ENCODE measurements at places on chromosomes 4 and X. TPM values are rescaled to one million over a fixed set of nuclear protein-coding genes. Genes with fewer than 3 reads are reported as not detected.

DNA sequence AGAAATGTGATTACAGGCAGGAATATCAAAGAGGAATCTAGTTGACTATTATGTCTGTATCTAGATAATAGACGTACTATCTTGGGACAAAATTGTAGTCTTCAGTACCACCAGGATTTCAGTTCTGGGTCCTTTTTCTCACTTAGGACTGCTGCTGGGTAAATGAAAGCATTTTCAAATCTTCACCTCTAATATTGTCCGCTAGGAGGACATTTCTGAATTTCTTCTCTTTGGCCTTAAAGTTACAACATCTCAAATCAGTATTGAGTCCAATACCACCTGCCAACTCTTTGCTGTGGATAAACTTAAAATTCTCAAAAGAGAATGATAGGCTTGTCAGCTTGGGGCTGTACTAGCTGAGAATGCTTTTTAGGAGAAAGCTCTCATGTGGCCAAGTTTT, 6.0 kb downstream of the FGF16 start:
- DNase-seq: no peak

Gene IL1RAPL1
- total RNA-seq: not detected

DNA sequence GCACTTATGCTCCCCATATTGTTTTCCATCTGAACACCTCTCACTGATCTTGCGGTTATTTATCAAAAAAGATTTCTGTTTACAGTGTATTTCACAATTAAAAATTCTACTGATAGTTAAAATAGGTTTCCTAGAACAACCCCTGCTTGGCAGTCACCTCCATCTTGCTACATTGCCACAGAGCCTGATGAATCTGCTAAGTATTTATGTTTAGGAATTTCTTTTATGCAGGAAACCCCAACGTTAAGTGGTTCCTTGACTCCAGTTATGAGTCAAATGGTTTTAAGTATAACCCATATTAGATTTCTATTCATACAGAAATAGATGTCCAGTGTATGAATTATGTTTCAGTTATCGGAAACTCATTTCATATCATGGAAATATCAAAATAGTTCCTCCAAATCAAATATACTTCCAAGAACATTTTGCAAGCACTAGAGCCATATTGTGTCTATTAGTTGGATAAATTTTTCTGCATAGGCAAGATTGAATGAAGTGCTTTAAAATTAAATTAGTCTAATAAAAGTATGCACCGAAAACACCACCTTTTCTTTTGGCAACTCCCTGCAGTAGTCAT, 20.6 kb downstream of the GALNT7 start:
- no peak for DNase-seq

DNA sequence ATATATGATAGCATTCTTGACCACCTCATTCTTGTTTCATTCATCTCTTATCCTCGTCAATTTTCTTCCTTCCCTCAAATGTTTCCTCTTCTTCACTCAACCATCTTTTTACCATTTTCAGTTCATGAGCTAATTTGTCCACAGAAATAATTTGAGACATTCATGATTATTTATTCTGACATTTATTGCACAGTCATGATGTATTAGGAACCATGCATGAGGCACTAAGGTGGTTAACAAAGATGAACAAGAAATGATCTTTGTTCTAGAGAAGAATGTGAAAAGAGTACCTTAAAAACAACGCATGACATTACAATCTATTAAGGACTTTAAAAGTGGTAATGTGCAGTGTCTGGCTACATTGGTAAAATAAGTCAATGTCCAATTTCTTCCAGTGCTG, 27.9 kb downstream of the TEC start:
- no peak for DNase-seq

DNA sequence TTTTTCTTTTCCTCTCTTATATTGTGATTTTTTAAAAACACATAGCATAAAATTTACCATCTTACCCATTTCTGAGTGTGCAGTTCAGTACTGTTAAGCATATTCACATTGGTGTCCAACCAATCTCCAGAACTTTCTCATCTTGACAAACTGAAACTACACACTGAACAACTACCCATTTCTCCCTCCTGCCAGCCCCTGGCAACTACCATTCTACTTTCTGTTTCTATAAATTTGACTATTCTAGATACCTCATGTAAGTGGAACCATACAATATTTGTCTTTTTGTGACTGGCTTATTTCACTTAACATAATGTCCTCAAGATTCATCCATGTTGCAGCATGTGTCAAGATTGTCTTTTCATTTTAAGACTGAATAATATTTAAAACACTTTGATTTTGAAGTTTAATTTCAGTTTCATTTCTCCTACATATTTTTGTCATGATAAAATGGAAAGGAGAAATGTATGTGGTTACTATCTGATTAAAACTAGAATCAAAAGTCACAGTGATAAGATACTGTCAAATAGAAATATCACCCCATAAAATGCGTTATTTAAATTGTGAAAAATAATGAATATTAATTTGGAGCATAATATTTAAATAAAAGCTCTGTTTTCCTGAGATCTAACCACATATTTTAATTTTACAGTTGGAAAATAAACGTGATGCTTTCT, 122.8 kb downstream of the DIPK2B start:
- no peak for DNase-seq

- no peak for DNase-seq
Measured at GRCh38 chrX:49237060-49237459, 1.8 kb downstream of the CCDC22 start.

DNA sequence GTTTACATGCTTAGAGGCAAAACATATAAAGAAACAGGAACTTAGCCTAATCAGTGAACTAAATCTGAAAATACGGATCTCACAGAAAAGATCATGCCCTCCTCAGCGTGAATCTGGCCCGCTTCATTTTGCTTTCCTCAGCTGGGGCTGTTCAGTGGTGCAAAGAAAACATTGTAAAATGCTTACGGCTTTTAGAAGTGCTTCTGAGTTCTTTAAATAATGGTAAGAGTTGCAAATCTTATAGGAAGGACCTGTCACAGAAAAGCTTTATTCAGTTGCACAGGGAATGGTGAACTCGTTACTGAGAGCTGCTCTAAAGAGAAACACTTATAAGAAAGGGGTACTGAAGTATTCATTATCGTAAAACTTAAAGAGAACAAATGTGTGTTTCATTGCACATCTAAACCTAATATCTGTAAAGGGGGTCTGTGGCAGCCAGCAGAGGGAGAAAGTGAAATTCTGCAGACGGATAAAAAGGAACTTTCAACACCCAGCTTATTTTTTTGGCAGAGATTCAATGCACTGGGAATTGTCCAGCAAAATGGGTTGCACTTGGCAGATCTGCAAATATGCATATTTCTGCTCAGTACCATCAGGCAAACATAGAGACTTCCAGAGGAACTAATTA, 139.2 kb upstream of the ANK2 start:
- DNase-seq: no peak

Gene RP2
- total RNA-seq: 10.7 TPM

Gene MFAP3L
- 3.2 TPM for total RNA-seq

GRCh38 chrX:71228063-71228642, 5.1 kb downstream of the GJB1 start:
- DNase-seq: no peak

Gene FBXO8
- total RNA-seq: 21.8 TPM

DNA sequence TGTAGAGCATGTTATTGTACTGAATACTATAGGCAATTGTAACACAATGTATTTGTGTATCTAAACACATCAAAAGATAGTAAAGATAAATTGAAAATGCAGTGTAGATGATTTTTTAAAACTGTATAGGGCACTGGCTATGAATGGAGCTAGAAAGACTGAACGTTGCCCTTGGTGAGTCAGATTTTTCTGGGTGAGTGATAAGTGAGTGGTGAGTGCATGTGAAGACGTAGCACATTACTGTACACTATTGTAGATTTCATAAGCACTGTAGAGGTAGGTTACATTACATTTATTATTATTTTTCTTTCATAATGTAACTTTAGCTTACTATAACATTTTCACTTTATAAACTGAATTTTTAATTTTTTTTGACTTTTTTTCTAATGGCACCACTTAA, 1491.6 kb downstream of the TECRL start:
- DNase-seq: no peak

Gene CXCR3
- 2.7 TPM for total RNA-seq

- DNase-seq: no peak
Measured at GRCh38 chrX:40470830-40471429, 109.8 kb upstream of the ATP6AP2 start.

DNA sequence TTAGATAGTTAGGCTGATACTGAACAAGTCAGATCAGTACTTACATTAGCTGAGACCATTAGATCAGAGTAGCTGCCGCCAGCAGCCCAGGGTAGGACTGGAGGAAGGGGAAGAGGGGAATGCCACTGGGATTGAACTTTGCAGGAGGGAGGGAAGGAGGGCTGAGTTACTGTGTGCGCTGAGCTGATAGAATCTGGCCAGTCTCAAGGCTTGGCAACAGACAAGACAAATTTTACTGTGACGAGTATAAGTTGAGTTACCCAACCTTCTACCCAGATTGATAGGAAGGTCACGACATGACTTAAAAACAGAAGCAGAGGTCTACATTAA, 372.1 kb downstream of the OPHN1 start:
- no peak for DNase-seq

Gene NDUFC1
- total RNA-seq: 35.7 TPM

GRCh38 chr4:15149839-15150592, 147.7 kb downstream of the CPEB2 start:
- no peak for DNase-seq

GRCh38 chr4:111991163-111991562, 154.1 kb upstream of the FAM241A start:
- no peak for DNase-seq

- DNase-seq: peak; percentile 49
Measured at GRCh38 chr4:1385373-1386340, 20.6 kb downstream of the NKX1-1 start.

Gene REELD1
- total RNA-seq: 1.0 TPM

GRCh38 chr4:91887926-91888325, 415.8 kb upstream of the GRID2 start:
- DNase-seq: no peak

DNA sequence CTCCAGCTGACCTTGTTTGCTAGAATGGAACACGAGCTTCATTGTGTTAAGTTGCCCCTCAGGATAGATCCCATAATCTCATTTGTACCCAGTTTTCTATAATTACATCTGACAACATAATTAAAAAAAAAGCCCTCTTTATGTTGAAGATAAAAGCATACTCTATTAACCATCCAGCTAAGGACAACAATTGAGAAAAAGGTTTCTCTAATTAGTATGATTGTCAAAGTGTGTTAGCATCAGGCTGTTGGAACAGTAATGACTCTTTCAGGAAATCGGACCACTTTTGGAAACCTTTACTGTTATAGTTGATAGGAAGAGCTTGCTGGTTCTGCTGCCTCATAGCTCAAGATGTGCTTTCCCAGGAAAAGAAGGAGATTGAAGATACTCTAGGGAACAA, 172.6 kb downstream of the FHIP1A start:
- no peak for DNase-seq

- no peak for DNase-seq
Measured at GRCh38 chrX:17032351-17032750, 85.9 kb downstream of the REPS2 start.

Gene PTCHD1
- not detected for total RNA-seq

GRCh38 chr4:165010991-165011390, 20.8 kb upstream of the TRIM60 start:
- DNase-seq: no peak

DNA sequence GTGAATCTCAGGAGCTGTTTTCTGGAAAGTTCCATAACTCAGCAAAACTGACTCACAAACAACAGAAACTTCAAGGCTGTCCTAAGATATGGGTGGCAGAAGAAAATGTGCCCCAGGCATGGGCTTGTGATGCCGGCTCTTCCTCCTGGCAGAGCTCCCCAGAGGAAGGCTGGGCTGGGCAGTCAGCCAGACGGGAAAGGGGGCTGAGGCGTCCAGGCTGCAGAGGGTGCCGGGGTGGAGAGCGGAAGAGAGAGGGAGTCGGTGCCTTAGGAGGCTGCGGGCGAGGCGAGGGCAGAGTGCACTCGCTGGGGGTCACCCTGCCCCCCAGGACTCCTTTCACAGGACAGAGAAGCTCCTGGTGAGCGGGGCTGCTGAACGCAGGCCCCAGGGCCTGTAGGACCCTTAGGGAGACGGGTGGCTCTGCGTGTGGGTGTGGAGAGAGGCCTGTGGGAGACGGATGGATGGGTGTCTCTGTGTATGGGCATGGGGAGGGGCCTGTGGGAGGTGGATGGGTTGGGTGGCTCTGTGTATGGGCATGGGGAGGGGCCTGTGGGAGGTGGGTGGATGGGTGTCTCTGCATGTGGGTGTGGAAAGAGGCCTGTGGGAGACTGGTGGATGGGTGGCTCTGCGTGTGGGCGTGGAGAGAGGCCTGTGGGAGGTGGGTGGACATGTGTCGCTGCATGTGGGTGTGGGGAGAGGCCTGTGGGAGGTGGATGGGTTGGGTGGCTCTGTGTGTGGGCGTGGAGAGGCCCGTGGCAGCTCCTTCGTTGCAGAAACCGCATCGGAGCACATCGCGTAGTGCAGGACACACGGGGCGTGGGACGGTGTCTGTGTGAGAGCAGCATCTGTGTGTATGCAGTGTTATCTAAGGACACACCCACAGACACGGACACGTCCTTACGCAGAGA, 15.9 kb downstream of the PCGF3 start:
- DNase-seq: no peak
